Stimulated activated CD8-positive, alpha-beta memory T cell treated with anti-CD3 and anti-CD28 coated beads, Interleukin-4, amount 100 ng/mL, for 24 hours (primary cell): ENCODE measurements at places on chromosomes 5 and 9.

- no peak for DNase-seq
Measured at GRCh38 chr5:67644221-67644920, 447.8 kb upstream of the CD180 start.

DNA sequence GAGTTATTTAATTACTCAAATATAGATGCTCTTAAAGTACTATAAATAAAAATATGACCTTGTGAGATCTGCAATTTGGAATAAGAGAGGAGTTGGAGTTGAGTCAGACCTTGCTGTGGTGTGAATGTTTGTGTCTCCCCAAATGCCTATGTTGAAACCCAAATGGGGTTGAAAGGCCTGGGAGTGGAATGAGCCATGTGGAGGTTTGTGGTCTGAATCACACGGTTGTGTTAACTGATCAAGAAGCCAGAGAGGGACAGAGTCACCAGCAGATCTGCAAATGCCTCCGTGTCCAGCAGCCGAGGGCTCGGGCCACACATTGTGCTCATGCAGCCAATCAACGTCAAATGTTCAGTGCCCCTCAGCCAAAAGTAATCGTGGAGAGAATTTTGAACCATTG is 404.4 kb downstream of the ICE1 start:
- DNase-seq: no peak

DNA sequence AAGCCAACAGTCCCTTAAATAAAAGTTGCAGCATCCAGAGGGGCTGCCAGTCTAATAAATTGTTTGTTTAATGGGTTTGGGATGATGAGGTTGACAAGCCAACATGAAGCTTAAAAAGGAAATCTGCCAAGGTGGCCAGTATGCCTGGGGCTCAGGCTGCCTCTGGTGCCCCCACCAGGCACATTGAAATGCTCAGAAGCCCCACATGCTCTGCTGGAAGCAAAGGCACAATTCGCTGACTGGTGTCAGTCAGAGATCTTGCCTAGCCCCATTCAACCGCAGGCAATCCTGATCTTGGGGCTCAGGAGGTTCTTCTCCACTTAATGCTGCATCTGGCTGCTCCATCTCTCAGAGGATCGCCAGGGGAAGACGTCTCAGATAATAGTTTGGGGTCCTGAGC is 44.2 kb upstream of the TCERG1 start:
- DNase-seq: no peak

DNA sequence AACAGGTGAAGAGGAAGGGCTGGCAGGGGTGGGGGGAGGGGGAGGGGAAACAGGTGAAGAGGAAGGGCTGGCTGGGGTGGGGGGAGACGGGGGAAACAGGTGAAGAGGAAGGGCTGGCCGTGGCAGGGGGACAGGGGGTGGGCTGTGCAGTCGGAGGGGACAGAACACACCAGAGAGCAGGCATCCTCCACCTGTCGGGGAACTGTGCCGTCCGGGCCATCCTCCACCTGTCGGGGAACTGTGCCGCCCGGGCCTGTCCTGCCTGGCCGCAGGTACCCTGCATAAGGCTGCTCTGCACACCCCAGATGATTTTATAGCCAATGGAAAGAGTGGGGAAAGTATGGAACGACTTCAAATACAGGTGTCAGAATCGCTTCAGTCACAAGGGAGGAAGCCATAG is 32.5 kb upstream of the PPP1R26 start:
- no peak for DNase-seq

GRCh38 chr5:10288592-10289219 is 19.0 kb downstream of the CMBL start:
- DNase-seq: no peak

GRCh38 chr5:140795259-140795641 is 598 bp downstream of the PCDHA2 start:
- no peak for DNase-seq

DNA sequence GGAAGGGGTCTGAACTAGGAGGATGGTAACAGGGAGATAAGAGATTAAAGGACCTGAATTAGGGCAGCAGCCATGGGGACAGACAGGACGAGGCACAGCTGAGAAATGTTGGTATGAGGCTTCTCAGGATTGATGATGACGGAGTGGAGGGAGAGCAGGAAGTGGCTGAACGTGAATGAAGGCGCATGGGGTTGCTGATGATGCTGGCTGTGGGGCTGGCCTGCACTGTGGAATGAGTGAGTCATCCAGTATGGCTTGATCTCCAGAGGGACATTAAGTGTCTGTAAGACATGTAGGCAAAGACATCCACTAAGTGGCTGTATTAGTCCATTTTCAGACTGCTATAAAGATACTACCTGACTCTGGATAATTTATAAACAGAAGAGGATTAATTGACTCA is 256.4 kb downstream of the ICE1 start:
- no peak for DNase-seq

- no peak for DNase-seq
Measured at GRCh38 chr9:128494108-128494745, 10.3 kb upstream of the GLE1 start.

DNA sequence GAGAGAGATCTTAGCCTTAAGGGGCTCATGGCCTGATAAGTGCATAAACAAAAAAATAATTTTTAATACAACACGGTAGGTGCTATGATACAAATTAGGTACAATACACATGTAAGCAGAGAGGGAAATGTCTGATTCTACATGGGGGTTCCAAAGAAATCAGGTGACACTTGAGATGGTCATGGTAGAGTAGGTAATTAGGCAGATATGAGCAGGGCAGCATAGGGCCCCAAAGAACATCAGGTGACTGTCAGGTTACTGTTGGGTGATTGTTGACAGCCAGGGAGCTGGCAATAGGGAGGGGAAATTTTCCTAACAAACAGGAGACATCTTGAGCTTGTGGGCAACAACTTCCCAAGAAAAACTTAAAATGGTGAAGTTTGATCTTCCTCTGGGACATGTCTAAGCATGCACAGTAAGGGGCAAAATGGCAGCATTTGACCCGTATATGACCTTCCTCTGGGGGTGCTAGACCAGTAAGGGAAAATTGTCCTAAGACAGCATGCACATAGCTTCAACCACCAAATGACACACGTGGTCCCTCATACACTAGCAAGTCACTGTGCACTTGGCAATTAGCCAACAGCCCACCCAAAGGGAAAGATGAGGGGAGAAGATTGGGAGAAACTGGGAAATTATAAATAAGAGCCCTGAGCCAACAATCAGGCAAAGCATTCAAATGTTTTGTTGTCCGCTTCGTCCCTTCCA is 37.3 kb upstream of the TENT4A start:
- DNase-seq: no peak

- DNase-seq: no peak
Measured at GRCh38 chr5:7501061-7501460, 105.1 kb downstream of the ADCY2 start.
